ENCODE measurements at places on chromosomes 13 and 19.

DNA sequence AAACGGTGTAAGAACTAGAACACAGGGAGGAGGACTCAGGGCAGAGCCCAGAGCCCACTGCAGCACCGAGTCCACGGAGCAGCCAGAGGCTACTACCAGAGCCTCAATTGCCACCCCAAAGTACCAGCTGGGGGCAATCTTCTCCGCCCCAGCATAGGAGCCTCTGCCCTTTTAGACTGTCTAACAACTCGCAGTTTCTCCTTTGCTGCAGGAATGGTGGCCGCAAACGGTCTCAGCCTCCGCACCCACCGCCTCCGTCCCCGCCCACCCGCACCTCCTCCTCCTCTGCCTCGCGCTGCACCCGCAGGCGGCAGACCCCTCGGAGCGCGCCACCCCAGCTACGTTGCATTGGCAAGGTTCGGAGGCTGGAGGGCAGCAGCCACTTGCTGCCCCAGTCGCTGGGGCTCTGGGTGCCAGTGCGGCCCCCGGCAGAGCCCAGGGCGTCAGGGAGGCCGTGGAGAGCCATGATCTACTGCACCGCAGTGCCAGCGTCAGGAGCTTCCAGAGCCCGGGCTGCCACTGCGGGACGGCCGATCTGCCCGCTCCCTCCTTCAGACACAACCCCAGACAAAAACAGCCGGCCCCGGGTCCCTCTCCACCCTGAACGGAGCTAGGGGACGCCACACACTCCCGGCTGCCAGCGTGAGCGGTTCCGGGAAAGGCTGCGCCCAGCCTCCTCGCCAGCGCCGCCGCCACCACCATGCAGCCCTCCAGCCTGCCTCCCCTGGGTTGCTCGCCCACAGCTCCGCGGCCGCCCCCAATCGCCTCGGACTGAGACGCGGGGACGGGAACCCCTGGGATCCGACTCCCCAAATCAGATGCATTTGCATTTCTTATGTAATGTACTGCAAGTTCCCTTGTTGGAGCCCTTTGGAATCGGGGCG lies 1.8 kb downstream of the FGF14 start:
- no peak for DNase-seq

DNA sequence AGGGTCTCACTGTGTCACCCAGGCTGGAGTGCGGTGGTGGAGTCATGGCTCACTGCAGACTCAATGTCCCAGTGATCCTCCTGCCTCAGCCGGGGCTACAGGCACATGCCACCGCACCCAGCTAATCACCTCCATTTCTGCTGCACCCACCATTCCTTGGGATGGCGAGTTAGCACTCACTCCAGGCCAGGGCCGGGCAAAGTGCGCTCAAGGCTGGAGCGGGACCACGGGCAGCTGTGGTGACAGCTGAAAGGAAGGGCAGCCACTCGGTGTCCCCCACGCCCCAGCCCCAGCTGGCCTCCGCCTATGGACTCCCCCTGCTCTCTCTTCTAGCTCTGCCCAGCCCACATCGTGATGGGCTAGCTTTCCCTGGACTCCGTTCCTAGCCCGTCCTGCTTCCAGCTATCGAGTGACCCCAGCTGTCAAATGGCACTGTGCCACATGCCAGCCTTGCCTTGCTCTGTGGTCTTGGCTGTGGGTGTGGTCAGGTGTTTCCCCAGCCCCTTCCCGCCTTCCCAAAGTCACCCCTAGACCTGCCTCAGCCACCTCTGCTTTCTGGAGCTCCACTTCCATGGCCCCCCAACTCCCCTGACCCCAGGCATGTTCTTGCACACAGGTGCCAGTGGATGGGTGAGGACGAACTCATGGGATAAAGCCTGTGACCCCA lies 4.1 kb downstream of the MICOS13 start:
- no peak for DNase-seq

- no peak for DNase-seq
Observed at GRCh38 chr13:26502826-26503225, 54.7 kb upstream of the WASF3 start.

GRCh38 chr13:113112893-113113845 lies 7.6 kb downstream of the F7 start:
- no peak for DNase-seq

DNA sequence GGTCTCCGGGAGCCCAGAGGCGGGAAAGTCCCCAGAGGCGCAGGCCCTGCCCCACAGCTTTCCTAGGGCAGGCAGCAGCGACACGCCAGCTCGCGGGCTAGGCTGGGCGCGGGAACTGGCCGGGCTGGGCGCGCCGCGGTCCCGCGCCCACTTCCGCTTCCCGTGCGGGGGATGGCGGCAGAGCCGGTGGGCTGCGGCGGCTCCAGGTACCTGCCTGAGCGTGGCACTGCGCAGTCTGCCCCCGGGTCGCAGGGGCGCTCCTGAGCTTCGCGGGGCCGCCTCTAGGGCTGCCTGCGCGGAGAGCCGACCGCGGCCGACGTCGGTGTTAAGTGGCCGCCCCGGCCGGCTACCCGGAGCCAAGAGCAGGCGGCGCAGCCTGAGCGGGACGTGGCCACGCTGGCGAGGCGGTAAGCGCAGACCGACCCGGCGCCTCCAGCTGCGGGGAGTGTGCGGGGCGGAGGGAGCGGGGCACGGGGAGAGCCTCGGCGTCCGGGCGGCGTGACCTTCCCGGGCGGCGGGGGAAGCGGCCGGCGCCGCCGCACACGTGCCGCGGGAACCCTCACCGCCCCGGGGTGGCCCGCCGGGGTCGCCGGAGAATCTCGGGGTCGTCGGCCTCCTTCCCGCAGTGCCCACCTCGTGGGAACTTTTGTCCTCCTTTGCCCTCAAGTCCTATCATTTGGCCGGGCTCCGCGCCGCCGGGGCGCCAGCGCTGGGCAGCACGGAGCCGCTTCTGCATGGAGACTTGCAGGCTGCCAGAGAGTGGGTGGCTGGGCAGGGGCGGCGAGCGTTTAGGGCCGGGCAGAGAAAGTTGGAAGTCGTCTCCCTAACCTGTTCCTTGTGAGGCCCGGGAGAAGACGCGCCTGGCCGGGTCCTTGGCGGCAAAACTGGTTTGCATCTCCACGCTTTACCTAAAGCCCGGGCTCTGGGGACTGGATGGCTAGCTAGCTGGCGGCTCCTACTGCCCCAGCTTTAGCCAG lies 31.4 kb upstream of the MPHOSPH8 start:
- peak; percentile 16 for DNase-seq

DNA sequence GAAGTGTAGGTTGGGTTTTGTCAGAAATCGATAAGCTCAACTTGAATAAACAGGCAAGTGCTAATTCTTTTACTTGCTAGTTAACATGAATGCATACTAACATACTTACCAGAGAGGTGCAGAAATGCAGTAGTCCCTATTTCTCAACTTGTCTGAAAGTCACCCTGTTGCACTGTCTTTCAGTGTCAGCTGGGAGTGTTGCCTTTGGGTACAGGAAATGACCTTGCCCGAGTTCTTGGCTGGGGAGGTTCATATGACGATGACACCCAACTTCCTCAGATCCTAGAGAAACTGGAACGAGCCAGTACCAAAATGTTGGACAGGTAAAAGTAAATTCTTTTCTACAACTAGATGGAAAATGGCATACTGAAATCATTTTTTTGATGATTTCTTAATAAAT lies 103.5 kb upstream of the AKAP11 start:
- no peak for DNase-seq

GRCh38 chr13:26707122-26708006 lies 53.2 kb downstream of the GPR12 start:
- DNase-seq, result peak; percentile 0

- DNase-seq, result no peak
Observed at GRCh38 chr13:50636007-50636704, 207.3 kb downstream of the DLEU7 start.

- no peak for DNase-seq
Observed at GRCh38 chr13:30466358-30466714, 600 bp upstream of the HMGB1 start.

DNA sequence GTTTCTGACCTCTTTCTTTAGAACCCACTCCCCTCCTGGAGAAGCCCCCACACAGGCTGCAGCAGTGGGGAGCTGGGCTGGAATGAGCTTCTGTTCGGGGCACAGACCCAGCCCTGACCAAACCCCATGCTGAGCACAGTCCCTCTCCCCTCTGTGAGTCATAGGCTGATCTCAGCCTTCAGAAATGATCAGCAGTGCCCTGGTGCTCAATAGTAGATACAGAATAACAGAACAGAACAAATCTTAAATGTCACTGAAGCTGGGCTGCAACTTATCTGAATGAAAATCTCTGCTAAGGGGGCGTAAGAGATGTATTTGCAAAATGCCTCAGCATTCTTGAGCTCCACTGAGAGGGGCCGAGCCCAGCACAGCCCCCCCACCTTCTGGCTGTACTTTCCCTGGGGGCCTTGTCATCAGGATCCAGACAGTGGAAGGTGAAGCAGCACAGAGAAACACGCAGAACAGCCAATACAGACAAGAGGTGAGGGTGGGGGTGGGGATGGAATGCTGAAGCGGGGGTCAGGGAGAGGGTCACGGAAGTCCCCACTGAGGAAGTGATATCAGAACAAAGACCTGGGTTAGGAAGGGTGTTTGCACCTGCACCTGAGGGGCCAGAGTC lies 9.9 kb downstream of the ZNF665 start:
- DNase-seq, result no peak

- DNase-seq, result no peak
Observed at GRCh38 chr13:42650506-42650905, 76.6 kb downstream of the TNFSF11 start.

GRCh38 chr19:40413291-40413845 lies at the start of gene PRX:
Gene PRX, minus strand, starts transcription at chr19:40413378. Its CDS starts 5,446 bp downstream, at chr19:40407932.
- DNase-seq, result no peak

GRCh38 chr13:111952032-111952431 lies 114.9 kb upstream of the SOX1 start:
- DNase-seq, result no peak

GRCh38 chr19:16249826-16250404 lies 52.2 kb downstream of the AP1M1 start:
- peak; percentile 17 for DNase-seq
